CD4-positive, alpha-beta T cell treated with Interleukin-6 for 4 hours (primary cell): ENCODE measurements at places on chromosomes 4 and X.

DNA sequence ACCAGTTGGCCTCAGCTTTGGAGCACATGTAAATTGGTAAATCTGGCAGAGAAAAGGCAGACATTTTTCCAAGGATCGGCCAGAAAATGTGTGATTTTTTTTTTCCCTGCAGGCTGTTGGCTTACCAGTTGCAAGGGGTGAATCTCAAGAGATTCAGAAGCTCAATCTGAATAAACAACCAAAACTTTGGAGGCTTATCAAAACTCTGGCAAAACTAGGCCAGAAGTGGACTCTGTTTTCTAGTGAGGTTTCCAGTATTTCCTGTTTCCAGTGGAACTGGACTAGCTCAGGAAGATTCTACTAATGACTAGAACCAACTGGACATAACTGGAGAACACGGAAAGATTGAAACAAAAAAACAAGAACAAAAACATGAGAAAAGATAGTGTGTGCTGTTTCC lies 191.3 kb downstream of the SMIM20 start:
- DNase-seq = no peak

GRCh38 chr4:174137698-174138097 lies 145.8 kb downstream of the FBXO8 start:
- DNase-seq = no peak

DNA sequence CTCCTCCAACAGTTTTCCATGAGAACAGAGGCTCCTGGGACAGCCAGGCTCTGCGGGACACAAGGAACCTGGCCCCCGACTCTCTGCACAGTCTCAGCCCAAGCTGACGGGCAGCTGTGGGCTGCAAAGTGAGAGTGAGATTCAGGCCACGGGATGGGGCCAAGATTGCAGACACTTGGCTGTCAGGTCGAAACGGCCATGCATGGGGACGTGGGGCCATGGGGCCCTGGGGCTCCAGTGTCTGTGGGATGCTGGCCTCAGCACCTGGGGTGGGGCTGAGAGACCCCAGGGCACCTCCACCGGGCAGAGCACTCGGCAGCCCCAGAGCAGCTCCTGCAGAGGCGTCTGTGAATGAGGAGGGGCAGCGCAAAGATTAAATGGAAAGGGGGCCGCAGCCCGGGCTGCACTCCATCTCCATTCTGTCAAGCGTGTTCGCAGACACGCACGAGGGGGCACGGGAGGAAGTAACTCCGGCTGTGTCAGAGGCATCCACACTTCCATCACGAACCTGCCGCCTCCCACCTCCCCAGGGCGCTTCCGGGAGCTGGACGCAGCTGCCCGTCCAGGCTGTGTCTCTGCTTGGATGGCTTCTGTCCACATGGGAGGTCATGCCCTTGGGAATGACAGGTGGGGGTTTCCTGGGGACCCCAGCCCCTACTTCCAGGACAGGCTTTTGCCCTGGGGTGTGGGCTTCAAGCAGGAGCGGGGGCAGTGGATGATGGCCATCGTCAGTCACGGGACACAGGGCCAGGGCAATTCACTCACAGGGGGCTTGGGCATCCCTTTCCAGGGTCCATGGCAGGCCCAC lies 82.8 kb upstream of the NKX1-1 start:
- no peak for DNase-seq

DNA sequence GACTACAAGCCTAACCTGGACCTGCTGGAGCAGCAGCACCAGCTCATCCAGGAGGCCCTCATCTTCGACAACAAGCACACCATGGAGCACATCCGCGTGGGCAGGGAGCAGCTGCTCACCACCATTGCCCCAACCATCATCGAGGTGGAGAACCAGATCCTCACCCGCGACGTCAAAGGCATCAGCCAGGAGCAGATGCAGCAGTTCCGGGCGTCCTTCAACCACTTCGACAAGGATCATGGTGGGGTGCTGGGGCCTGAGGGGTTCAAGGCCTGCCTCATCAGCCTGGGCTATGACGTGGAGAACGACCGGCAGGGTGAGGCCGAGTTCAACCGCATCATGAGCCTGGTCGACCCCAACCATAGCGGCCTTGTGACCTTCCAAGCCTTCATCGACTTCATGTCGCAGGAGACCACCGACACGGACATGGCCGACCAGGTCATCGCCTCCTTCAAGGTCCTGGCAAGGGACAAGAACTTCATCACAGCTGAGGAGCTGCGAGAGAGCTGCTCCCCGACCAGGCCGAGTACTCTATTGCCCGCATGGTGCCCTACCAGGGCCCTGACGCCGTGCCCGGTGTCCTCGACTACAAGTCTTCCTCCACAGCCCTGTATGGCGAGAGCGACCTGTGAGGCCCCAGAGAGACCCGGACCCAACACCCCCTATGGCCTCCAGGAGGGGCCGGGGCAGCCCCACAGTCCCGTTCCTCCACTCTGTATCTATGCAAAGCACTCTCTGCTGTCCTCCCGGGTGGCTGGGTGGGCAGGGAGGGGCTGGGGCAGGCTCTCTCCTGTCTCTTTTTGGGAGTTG lies 486.2 kb downstream of the TRAM1L1 start:
- DNase-seq = no peak

GRCh38 chrX:79130857-79131256 lies 13.6 kb upstream of the GPR174 start:
- DNase-seq = no peak

GRCh38 chrX:68842781-68843581 lies 14.2 kb downstream of the EFNB1 start:
- no peak for DNase-seq

DNA sequence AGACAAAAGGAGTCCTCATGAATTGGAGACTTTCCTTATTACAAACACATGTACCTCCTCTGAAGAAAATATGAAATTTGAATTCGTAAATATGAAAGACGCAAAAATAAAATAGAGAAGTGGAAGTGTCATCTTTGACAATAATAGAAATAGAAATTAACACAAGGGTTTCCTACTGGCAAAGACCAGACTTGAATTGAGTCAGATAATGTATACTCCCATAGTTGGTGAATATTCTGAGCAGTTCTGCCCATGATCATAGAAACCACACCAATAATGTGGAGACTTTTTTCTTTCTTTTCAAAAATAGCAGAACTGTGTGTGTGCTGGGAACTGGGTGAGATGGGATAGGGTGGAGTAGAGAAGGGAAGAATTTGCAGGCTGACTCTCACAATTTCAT lies 277.7 kb upstream of the TET2 start:
- DNase-seq = no peak

GRCh38 chrX:79728421-79728820 lies 286.1 kb upstream of the TBX22 start:
- DNase-seq = no peak

GRCh38 chr4:140092094-140092851 lies 61.7 kb downstream of the MAML3 start:
- DNase-seq = peak; percentile 18

GRCh38 chr4:170089274-170089667 lies 485 bp downstream of the AADAT start:
- DNase-seq = no peak

GRCh38 chr4:143148521-143148920 lies 36.2 kb upstream of the USP38 start:
- DNase-seq = no peak

DNA sequence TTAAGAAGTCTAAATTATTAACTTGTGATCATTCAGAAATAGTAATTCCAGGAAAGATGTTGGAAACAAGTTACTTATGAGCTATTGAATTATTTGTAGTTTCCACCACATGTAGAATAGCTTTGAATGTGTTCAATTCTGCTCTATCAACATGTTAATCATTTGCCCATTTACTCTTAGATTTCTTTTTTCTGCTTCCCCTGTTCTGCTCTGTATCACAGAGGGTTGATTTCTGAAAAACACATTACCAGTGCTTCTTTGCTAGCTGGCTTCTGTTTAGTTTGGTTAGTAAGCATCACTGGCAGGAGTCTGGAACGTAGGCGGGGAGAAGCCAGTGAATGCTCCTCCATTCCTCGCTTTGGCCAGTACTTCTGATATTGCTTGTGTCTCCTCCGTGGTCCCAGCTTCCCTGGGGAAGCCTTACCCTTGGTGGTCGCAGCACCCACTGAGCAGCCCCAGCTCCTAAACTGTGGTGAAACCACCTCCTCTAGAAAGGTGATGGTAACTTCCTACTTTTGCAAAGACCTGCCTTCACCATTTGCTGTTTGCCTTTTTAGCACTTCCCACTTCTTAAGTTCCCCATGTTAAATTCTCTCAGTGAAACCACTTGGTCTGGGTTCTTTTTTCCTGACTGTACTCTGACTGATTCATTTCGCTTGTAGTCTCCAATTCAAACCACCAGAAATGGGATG lies 40.3 kb upstream of the GALNT7 start:
- DNase-seq = no peak

GRCh38 chr4:717601-718320 lies 12.1 kb downstream of the PCGF3 start:
- no peak for DNase-seq

DNA sequence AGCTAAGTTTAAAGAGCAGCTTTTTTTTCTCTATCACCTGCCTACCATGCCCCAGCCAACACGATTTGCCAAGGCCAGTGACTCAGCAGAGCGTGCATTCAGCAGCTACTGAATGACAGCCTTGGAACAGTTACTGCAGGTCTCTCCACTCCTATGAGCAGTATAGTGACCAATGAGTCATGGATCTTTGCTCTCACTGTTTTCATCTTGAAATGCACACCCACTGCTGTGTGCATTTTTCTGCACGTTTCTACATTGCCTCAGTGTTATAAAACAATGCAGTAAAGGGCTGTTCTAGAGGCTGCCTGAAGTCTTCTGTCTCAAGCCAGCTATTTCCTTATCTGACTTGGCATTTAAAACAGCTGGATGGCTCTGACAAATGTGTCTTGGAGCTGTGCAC lies 66.0 kb upstream of the C4orf54 start:
- no peak for DNase-seq

GRCh38 chr4:155795991-155796390 lies 37.2 kb downstream of the GUCY1B1 start:
- no peak for DNase-seq

DNA sequence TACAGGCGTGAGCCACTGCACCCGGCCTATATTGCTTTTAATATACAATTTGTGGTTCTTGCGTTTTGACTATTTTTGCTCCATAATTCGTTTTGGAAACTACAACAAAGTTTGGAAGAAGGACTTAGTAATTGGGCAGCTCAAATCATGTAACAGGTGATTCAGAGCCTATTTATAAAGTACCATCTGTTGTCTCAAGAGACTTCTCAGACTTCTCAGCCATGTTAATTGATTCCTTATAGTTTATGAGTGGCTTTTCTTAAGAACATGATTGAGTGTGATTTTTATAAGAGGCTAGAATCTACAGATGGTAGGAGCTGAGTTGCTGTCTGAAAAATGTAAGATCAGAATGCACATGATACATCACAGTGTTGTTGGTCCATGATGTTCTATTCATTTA lies 240.2 kb downstream of the ADGRL3 start:
- DNase-seq = no peak

GRCh38 chr4:174324725-174325124 lies 41.0 kb downstream of the CEP44 start:
- no peak for DNase-seq

DNA sequence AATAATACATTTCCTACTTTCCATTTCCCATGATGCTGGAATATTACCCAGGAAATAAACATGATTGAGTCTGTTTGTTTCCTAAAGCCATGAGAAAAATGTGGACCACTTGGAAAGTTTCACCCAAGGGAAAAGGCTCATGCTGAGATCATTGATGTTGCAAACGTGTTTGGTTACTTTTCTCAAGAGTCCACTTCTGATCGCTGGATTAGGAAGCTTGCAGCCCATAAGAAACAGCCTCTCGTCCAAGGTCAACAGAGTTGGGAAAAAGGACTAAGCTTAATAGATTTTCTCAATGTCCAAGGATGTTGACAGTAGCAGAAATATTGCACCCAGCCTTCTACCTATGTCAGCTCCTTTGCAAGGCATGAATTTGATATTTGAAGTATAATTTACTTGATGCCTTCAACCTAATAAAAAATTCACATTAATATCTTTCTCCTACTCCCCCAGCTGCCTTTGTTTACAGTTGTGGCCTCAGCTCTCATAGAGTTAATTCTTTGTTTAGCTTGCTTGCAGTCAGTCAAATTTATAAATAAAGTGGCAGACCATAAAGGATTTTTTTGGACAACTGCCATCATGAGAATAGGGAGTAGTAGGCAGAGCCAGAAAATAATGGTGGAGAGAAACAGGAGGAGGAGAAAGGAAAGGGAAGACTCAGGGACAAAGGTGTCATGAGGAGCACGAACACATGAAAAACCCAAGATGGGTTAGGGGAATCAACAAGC lies 65.6 kb upstream of the BLTP1 start:
- no peak for DNase-seq

DNA sequence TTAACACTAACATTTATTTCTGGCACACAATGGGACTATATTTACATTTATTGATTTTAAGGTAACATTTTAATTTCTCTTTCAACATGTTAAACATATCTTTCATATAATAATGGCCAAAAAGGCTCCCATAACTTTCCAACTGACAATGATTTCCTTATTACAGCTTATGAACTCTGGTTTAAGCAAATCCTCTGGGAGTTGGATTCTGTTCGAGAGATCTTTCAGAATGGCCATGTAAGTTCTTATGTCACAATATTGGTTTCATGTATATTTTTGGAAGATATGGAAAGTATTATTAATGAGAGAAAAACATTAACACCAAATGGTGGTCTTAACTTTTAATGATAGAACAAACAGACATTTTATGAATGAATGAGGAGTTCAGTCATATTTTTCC lies 4.1 kb downstream of the TDO2 start:
- no peak for DNase-seq

DNA sequence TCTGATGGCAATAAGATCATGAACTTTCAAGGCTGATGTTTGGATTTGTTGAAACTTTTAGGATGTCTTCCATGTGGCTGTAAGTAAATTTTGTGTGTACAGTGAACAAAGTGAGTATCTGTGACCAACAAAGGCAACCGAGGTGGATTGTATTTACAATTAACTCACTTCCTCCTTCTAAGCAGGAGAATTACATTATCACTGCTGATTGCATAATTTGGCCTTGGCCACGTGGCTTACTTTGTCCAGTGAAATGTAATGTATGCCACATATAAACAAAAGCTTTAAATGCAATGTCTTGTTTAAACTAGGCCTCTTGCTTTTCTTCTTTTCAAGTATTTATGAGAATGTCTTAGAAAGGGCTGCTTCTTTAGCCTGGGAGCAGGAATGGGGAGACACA lies 66.3 kb upstream of the MAD2L1 start:
- no peak for DNase-seq

DNA sequence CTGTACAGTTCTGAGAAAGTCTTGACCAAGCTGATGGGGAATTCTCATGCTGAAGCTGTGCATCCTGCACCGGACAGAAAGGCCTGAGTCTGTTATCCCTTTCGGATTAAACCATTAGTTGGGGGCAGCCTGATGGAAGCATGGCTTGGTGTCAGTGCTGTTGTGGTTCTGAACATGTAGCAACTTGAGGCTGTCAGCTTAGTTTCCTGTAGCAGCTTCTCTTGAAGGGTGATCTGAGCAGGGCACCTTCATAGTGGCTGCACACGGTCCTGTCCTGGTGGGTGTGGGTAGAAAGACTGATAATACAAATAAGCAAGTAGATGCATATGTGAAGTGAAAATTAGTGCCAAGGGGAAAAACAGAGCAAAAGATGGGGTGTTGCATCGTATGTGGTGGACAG lies 11.7 kb downstream of the KIAA0232 start:
- DNase-seq = no peak

GRCh38 chrX:65045001-65045400 lies 68.8 kb upstream of the ZC4H2 start:
- DNase-seq = no peak

GRCh38 chr4:36237366-36238313 lies 6.7 kb downstream of the ARAP2 start:
- DNase-seq = no peak

GRCh38 chrX:10992110-10992509 lies 119.0 kb upstream of the HCCS start:
- no peak for DNase-seq
